ENCODE measurements at places on chromosomes 16 and 17.

- H3K27me3 ChIP-seq, result no peaks in the 10 kb centered on the region
- H3K4me3 ChIP-seq, result no peak overlapping the region
- no peak overlapping the region for H3K27ac ChIP-seq
- DNase-seq, result no peak
- H3K36me3 ChIP-seq, result no peaks in the 10 kb centered on the region
Measured at GRCh38 chr17:73554498-73554897, 89.7 kb downstream of the SDK2 start.

DNA sequence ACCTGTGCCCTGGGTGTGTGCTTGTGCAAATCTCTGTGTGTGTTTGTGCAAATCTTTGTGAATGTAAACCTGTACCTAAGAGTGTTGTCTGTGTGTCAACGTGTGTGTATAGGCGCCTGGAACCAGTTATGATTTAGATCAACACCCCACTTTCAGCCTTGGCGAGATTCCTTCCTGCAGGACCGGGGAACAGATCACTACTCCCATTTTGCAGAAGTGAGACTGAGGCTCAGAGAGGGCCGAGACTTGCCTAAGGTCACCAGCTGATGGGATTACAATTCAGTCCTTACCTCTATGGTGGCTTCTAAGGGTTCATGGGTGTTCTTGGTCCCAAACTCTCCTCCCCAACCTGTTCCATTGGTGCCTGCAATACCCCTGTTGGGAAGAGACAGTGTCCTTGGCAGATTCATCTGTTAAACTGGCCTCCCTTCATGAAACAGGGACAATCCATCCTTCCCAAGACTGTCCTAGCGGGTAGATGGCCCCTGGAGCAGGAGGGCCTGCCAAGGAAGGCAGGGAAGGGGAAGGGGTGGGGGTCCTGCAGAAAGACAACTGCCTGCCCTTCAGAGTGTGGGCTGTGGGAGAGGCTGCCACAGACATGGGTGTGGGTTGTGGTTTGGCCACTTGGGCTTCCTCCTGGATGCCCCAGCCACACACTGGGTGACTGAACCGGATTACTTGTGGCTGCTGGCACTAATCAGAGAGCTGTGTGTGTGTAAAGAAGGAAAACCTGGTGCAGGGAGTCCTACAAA is 6.9 kb upstream of the MAPK7 start:
- no peak overlapping the region for H3K27ac ChIP-seq
- no peaks in the 10 kb centered on the region for H3K36me3 ChIP-seq
- no peaks in the 10 kb centered on the region for H3K27me3 ChIP-seq
- H3K4me3 ChIP-seq, result no peak overlapping the region

- peaks cover 78% of the 10 kb centered on the region for H3K36me3 ChIP-seq
- H3K4me1 ChIP-seq, result no peaks in the 10 kb centered on the region
- DNase-seq, result no peak
- no peak overlapping the region for H3K27ac ChIP-seq
- H3K27me3 ChIP-seq, result no peaks in the 10 kb centered on the region
- no peak overlapping the region for H3K4me3 ChIP-seq
Measured at GRCh38 chr17:82615084-82616020, 32.9 kb downstream of the WDR45B start.

DNA sequence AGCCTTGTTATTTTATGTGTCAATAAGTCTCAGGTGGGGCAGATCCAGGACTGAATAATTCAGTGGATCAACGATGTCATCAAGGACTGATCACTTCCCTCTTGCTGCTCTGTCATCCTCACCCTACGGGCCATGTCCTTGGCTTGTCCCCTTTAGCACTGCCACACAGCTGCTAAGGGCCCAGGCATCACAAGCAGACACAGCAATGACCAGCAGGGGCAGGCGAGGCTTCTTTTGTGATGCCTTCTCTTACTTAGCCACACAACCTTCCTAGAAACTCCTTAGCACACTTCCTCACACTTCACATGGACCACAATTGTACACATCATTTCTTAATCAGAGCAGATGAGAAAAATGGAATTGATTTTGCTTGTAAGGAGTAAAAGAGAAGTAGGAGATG is 356.3 kb upstream of the SOX9 start:
- no peak overlapping the region for H3K27ac ChIP-seq
- no peaks in the 10 kb centered on the region for H3K4me1 ChIP-seq
- H3K4me3 ChIP-seq, result no peak overlapping the region
- DNase-seq, result no peak
- H3K36me3 ChIP-seq, result no peaks in the 10 kb centered on the region

DNA sequence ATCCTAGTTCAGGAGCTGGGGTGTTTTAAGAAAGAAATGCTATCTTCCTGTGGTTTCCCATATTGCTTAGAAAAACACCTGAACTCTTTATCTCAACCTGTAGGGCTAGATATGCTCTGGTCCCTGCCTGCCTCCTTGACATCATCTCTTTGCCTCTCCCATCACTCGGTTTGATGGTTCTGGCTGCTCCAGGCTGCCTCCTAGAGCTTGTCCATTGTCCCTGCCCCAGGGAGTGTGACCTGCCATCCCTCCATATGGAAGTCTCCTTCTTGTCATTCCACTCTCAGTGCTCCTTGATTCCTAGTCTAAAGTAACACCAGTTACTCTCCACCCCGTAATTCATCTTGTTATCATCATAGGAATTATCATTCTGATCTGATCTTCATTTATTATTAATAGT is 369.0 kb upstream of the EEF2KMT start:
- H3K4me1 ChIP-seq, result no peaks in the 10 kb centered on the region
- H3K36me3 ChIP-seq, result no peaks in the 10 kb centered on the region
- no peak overlapping the region for H3K27ac ChIP-seq
- DNase-seq, result no peak
- H3K4me3 ChIP-seq, result no peak overlapping the region

DNA sequence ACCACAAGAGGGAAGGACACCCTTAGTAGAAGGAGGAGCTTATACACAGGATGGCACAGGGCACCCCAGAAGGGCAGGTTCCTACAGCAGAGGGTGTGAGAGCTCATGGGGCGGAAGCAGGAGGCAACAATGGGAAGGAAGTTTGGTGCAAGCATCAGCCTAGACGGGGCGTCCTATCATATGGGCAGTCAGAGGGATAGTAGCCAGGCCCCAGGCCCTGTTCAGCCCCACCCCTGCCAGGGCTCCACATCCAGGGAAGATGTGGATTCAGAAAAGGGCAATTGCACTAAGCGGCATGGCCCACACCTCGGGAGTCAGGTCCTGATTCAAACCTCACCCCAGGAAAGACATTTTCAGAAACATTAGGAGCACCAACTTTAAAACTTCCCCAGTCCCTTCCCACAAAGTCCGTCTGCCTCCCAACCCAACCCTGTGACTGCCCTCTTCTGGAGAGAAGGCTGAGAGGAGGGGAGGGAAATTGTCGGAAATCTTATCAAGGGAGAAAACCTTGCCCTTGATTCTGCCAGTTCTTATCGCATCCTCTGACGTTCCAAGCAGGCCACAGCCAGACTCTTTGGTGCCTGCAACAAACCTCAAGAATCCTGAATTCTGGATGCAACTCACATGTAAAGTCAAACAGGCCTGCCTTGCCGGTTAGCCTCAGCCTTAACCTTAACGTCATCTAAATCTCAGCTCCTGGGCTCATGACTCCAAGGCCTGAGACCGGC is 198.8 kb upstream of the CDH5 start:
- no peak for DNase-seq
- peaks cover 9% of the 10 kb centered on the region for H3K4me1 ChIP-seq
- no peak overlapping the region for H3K4me3 ChIP-seq
- no peaks in the 10 kb centered on the region for H3K36me3 ChIP-seq
- no peak overlapping the region for H3K27ac ChIP-seq

DNA sequence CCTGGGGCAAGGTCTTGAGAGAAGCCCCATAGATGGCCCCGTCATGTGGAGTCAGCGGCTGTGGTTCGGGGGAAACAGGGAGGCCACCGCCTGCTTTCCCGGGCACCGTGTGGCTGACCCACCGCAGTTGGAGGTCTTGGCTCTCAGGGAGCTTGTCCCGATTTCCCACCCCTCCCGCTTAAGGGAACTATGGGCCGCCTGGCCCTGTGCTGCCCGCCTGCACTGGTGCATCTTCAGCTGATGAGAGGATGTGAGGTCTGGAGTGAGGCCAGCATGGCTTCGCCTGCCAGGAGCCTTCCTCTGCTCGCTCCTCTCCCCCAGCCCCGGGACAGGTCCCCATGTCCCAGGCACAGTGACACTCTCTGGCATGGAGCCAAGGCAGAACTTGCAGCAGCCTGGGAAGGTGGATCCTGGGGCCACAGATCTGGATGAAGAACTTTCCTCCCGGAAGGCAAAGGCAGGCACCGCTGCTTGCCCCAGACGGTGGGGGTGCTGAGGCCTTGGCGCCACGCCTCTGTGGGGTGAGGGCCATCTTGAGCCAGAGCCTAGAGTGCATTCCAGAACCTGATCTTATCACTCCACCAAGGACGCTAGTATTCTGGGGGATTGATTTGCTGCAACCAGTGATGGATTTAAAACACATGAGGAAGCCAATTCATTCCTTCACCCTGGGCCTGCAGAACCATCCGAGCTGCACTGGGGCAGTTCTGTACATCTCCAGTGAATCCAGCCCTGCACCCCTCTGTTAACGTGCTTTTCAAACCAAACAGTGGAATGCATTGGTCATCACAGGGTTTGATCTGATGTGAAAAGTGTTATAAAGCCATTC is 178.6 kb upstream of the TNRC6C start:
- H3K4me3 ChIP-seq, result peak overlapping the region; percentile 10
- no peaks in the 10 kb centered on the region for H3K27me3 ChIP-seq
- H3K36me3 ChIP-seq, result no peaks in the 10 kb centered on the region
- H3K27ac ChIP-seq, result peak overlapping the region; percentile 85
- peak; percentile 34 for DNase-seq

- H3K27ac ChIP-seq, result no peak overlapping the region
- DNase-seq, result peak; percentile 39
- no peak overlapping the region for H3K4me3 ChIP-seq
- no peaks in the 10 kb centered on the region for H3K27me3 ChIP-seq
Measured at GRCh38 chr16:87409781-87410180, 17.6 kb downstream of the MAP1LC3B start.

GRCh38 chr16:83901101-83901500 is 2.2 kb downstream of the MLYCD start:
- H3K4me1 ChIP-seq, result peaks cover 35% of the 10 kb centered on the region
- no peak for DNase-seq
- no peak overlapping the region for H3K27ac ChIP-seq

DNA sequence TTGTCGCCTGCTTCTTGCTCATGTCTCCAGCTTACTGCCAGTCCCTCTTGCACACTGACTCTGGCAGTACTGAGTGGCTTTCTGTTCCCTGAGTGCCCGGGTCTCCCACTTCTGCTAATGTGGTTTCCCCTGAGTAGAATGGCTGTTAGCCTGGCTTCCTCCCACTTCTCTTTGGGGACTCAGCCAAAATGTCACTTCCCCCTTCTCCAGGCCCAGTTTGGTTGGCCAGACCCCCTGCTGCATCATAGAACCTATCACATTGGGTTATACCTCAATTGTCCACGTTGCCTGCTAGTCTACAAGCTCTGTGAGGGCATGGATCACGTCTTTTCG is 304.4 kb downstream of the HS3ST3B1 start:
- no peaks in the 10 kb centered on the region for H3K36me3 ChIP-seq
- no peaks in the 10 kb centered on the region for H3K4me1 ChIP-seq
- no peak overlapping the region for H3K4me3 ChIP-seq
- DNase-seq, result peak; percentile 65

GRCh38 chr17:74158761-74159160 is 44.7 kb upstream of the RPL38 start:
- no peak for DNase-seq
- H3K27me3 ChIP-seq, result peaks cover 36% of the 10 kb centered on the region
- no peaks in the 10 kb centered on the region for H3K36me3 ChIP-seq

DNA sequence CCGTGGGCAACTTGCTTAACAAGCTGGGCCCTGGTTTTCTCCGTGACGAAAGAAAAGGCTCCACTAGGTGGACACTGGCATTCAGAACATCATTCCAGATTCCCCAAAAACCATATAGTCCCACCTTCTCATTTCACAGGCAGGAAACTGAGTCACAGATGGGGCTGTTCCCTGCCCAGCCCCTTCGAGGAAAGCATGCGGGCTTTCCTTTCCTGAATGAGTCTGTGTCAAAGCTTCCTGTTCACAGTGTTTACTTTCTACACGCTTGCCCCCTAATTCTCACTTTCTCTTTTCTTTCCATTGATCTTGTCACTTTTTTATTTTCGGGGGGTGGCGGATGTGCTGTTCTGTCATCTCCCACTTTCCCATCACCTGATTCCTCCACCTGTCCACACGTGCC is 10.3 kb upstream of the LGALS9 start:
- H3K27me3 ChIP-seq, result no peaks in the 10 kb centered on the region
- no peaks in the 10 kb centered on the region for H3K4me1 ChIP-seq
- H3K4me3 ChIP-seq, result no peak overlapping the region
- no peak overlapping the region for H3K27ac ChIP-seq
- H3K36me3 ChIP-seq, result peaks cover 84% of the 10 kb centered on the region
- DNase-seq, result no peak

- H3K27ac ChIP-seq, result no peak overlapping the region
- H3K36me3 ChIP-seq, result no peaks in the 10 kb centered on the region
- no peak for DNase-seq
- peaks cover 15% of the 10 kb centered on the region for H3K4me1 ChIP-seq
Measured at GRCh38 chr17:68509141-68510057, 2.8 kb upstream of the PRKAR1A start.

DNA sequence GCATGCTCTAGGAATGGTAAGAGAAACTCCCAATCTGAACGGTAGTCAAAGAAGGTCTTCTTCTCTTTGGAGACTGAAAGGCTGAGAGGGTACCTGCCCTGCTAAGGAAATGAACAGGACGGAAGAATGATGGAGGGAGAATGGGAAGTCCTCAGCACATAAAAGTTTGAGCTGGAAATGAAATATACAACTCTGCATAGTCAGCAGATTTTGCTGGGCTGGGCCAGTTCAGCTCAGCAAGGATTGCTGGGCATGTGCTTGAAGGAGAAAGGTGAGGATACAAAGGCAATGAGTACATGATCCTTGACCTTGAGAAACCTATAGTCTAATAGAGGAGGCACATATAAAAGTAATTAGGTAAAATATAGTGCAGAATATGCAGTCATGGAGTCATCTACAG is 669.3 kb downstream of the MAF start:
- H3K4me1 ChIP-seq, result no peaks in the 10 kb centered on the region
- H3K27ac ChIP-seq, result no peak overlapping the region
- H3K27me3 ChIP-seq, result no peaks in the 10 kb centered on the region
- H3K4me3 ChIP-seq, result no peak overlapping the region
- DNase-seq, result no peak

Measured in tibial artery (tissue), 4 donors.